Stimulated activated CD4-positive, alpha-beta T cell treated with anti-CD3 and anti-CD28 coated beads, TNF-alpha, amount 100 ng/mL, for 1 hour (primary cell): ENCODE measurements at places on chromosomes 4 and X.

DNA sequence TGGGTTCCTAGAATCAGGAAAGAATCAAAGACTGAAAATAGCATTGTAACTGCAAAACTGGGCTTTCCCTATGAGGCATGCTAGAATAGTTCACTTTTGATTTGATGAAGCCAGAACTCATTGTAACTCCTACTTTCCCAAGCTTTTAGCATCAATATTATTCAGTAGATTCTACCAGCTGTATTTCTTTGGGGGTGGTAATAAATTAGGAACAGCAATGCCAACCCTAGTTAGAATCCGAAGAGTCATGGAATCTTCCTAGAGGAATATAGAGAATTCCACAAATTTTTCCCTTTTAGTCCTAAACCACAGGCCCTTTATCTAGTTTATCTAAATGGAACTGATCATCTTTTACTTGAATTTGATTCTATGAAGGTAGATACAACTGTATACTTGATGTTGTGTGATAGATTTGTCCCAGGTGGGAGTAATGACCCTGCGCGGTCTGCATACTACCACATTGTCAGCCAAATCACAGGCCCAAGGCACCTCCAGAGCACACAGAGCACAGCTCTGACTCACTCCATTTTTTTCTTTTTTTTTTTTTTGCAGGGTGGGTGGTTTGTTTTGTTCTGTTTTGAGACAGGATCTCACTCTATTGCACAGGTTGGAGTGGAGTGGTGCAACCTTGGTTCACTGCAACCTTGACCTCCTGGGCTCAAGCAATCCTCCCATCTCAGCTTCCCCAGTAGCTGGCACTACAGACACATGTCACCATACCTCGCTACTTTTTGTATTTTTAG lies 66.6 kb downstream of the EDNRA start:
- DNase-seq = no peak

GRCh38 chr4:128940971-128941370 lies 131.5 kb downstream of the JADE1 start:
- DNase-seq = no peak

GRCh38 chr4:142405695-142406498 lies 440.2 kb downstream of the INPP4B start:
- no peak for DNase-seq

DNA sequence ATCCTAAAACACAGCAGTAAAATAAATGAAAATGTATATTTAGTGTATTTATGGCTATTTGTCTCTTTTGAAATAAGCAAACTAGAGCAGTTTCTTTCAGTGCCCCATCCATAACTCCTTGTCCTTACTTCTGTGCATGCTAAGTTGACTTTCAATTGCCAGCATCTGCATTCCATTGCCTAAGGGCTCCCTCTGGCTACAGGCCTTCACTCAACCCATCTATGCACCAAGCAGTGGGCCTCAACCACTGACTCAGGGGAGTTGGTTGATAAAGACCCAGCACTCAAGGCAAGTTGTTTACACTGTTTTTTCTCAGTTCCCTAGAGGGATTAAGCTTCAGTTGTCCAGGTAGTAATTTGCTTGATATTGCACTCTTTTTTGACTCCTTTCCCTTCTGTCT lies 265.7 kb downstream of the IQCM start:
- no peak for DNase-seq

- DNase-seq = no peak
Measured at GRCh38 chr4:155639704-155640523, 26.7 kb upstream of the GUCY1A1 start.

- DNase-seq = no peak
Measured at GRCh38 chrX:153765138-153766079, 1.4 kb downstream of the PLXNB3 start.

- no peak for DNase-seq
Measured at GRCh38 chr4:121009578-121010478, 62.5 kb downstream of the NDNF start.

DNA sequence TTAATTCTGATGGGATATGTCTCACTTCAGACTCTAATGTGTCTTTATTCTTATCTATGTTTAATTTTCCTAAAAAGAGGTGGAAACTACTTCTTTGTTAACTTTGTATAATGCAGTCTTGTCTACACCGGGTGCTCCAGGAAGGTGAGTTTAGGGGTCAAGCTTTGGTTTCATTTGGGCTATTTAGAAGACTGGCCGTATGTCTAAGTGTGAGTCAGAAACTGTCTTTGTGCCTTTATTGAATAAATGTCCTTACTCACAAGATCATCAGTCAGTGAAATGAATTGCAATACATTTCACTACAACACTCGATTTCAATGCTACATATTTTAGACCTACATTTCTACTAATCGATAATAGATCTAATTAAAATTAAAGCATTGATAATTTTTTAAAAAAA lies 56.2 kb downstream of the PROM1 start:
- DNase-seq = no peak

DNA sequence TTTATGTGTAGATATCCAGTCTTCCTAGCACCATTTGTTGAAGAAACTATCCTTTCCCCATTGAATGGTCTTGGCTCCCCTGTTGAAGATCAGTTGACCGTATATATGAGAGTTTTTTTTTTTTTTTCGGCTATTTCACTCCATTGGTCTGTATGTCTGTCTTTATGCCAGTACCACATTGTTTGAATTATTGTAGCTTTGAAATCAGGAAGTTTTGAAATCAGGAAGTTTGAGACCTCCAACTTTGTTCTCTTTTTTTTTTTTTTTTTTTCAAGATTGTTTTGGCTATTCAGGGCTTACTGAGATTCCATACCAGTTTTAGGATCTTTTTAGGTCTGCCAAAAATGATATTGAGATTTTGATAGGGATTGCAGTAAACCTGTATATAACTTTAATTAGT lies 4.3 kb upstream of the SCD5 start:
- no peak for DNase-seq

GRCh38 chrX:63934791-63935190 lies 149.8 kb upstream of the ARHGEF9 start:
- DNase-seq = no peak

- DNase-seq = no peak
Measured at GRCh38 chr4:123545667-123546572, 149.3 kb downstream of the SPRY1 start.

DNA sequence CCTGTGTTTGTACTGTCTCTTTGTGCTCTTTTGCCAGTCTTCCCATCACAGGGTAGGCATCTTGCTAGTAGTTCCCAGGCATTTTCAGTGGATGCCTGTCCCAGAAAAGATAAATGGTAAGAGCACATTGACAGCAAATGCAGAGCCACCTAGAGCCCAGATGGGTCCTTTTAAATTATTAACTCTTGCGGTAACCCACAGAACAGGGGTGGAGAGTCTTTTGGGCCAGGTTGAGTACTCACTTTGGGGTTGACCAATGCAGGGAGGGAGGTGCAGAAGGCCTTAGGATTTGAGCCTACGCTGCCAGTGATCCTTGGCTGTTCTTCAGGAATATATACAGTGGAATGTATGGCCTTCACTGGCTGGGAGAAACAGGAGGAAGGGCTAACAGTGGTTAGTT lies 173.8 kb downstream of the MSN start:
- DNase-seq = no peak

DNA sequence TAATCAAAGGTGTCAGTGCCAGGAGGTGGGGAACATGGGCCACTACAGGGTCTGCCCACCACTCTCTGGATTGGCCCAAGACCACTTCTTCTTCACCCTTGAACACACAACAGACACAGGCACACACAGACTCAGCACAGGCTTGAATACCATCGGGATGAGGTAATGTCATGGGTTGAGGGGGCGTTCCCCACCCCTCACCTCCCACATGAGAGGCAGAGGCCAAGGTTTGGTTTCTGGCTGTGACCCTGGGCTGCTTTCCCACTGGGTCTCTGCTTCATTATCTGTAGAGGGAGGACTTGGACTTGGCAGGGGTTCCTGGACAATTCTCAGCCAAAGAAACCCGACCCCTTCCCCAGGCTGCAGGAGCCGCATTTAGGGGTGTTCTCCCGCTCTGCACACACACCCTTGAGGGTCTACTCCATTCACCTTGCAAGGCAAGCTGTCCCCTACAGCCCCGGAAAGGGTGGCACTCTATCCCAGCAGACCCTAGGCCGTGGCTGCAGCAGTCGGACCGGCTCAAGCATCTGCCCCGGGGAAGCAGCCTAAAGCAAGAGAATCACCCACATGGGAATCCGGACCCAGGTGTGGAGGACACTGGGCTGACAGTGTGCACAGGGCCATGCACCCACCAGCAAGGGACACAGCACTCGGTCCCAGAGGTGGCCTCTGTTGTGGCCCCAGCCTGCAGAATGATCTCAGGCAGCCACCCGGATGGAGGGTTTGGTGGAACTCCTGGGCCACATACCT lies 62.4 kb downstream of the TRMT44 start:
- no peak for DNase-seq

- DNase-seq = no peak
Measured at GRCh38 chrX:46327566-46328115, 217.6 kb downstream of the ZNF674 start.

DNA sequence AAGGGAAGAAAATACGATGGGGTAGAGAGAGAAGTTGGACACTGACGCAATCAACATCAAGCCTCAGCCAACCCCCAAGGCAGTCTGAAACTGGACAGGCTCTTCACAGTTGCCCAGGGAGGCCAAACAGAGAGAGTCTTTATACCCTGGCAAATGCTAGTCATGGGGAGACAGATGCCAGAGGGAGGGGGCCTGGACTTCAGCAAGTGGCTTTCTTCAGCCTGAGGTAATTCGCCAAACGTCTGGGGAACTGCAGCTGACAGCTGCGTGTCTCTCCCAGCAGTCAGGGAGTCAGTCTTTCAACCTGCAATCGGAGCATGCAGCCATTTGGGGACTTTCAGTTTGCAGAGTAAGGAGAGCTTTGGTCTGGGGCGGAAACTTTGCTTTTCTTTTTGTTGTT lies 521.6 kb downstream of the TRIML1 start:
- no peak for DNase-seq

- DNase-seq = no peak
Measured at GRCh38 chr4:15348695-15349094, 79.1 kb upstream of the C1QTNF7 start.

GRCh38 chr4:140081641-140082390 lies 72.2 kb downstream of the MAML3 start:
- no peak for DNase-seq

DNA sequence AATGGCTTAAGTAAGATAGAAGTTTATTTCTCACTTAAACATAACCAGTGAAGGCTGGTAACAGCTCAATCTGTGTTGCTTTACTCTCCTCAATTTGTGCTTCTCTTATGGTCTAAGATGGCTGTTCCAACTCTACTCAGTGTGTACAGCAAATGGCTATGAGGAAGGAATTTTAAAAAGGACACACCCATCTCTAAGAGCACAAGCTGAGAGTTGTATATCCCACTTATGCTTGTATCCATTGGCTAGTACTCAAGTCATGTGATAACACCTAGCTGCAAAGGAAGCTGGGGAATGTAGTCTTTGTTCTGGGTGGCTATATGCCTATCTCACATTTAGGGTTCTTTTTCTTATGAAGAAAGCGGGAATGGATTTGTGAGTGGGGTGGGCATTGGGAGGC lies 63.3 kb downstream of the GPAT3 start:
- DNase-seq = no peak

GRCh38 chrX:129802863-129803262 lies 23.1 kb downstream of the SASH3 start:
- DNase-seq = no peak

GRCh38 chrX:18102006-18102405 lies 118.7 kb downstream of the BEND2 start:
- no peak for DNase-seq

GRCh38 chr4:101921370-101921769 lies 130.8 kb downstream of the BANK1 start:
- DNase-seq = no peak

DNA sequence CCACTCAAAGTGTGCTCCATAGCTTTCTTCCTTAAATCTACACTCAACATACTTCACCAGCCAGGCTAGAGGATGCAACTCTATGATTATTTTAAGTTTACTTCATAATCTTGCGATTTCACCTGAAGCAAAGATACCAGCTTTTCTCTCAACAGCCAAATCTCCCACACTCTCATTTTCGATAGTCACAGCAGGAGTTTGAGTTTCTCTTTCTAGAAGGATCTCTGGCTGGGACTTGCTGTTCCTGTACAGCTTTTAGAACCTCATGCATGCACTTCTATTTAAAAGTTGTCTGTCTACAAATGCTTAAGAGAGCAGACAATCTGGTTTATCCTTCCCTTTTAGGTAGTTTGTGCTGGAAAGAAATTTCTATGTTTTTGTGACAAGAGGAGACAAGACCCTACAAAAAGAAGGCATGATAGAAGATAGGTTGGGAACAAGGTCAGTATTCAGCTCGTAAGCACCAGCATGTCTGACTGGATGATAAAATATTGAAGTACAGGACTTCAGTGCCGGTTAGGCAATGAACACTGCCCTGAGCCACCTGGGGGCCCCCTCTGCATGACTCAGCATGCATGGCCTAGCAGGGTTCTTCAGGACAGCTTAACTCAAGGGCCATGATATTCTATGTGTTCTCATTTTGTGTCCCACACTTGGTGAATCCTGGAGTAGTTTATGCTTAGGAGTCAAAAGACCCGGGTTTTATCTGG lies 65.6 kb downstream of the ATXN3L start:
- DNase-seq = no peak

- DNase-seq = no peak
Measured at GRCh38 chr4:152041295-152041694, 280.5 kb upstream of the GATB start.

GRCh38 chr4:161791796-161792556 lies 371.8 kb downstream of the FSTL5 start:
- no peak for DNase-seq

GRCh38 chr4:25423548-25423947 lies 46.5 kb downstream of the ANAPC4 start:
- no peak for DNase-seq

GRCh38 chrX:338836-339400 lies 20.3 kb upstream of the GTPBP6 start:
- DNase-seq = no peak

DNA sequence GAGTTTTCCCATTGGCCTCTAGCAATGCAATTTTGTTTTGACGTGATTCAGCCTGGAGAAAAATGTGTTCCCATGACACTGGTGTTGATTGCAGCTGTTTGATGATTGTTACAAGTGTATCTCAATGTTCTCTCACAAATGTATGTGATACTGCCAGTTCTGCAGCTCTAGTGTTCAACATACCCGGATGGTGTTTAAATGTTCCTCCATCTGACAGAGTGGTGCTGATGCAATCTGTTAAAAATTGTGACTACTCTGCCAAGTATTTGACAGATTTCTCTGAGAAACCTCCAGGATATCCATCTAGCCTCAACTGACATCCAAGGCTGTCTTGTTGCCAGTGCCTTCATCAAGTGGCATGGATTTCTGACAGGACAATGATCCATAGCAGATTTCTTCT lies 657.2 kb upstream of the DIAPH2 start:
- DNase-seq = no peak

- no peak for DNase-seq
Measured at GRCh38 chr4:136831553-136831952, 700.7 kb downstream of the PCDH18 start.
